ENCODE measurements at places on chromosomes 12 and 14.

DNA sequence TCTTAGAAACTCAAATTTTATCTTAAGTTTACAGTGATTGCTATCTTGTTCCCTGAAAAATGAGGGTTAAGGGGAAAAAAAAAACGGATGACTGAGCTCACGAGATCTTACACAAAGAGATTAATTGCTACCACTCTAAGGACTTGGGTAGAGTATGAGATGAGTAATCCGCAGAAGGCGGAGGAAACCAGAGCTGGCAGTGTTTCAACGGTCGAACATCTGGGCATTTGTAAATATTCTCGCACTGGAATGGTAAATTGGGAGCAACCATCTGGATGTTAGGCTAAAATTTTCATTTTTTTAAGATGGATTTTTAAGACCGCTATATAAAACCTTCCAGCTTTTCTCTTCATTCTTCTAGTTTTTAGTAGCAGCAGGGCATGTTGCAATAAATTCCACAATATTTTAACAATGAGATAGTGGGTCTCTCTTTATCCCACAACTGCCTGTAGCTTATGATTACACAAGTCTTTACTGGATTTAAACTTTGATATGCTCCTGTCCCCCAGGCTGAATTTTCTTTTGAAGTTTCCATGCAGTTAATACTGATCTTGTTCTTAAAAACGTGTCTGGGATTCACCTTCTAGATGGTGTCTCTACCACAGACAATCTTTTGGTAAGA, 1324.1 kb downstream of the AACS start:
- DNase-seq: no peak

DNA sequence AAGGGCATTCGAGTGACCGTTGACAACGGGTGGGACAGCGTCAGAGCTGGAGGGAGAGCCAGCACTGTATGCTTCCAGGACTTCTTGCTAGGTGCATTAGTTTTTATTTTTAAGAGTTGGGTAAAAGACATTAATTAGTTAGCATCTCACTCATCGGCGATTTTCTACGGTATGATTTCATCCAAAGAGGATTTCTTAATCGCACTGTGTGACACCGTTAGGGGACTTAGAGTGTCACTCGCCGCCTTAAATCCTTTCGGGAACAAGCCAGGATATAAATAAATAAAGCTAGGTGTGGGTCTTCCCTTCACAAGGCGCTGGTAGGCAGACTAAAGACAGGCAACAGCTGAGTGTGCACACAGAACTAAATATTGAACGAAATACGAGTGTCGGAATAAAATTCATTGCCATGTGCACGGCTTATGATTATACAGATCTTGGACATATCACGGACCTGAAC, 869 bp upstream of the NOVA1 start:
- DNase-seq: no peak

DNA sequence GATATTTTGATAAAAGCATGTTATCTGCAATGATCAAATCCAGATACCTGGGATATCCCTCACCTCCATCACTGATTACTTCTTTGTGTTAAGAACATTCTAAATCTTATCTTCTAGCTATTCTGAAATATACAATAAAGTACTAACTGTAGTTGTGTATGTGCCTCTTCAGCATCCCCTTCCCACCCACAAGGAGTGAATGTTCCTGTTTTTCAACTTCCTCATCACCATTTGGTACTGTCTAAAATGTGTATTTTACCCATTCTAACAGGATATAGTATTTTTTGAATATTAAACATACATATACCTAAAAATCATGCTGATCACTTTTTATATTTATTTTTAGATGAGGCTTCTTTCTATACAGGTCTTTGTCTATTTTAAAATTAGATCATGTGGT, 1252.6 kb downstream of the TMEM121 start:
- no peak for DNase-seq

GRCh38 chr14:65303190-65303898, 109.2 kb upstream of the FUT8 start:
- no peak for DNase-seq

- no peak for DNase-seq
Observed at GRCh38 chr12:15592934-15593333, 196.3 kb downstream of the EPS8 start.

DNA sequence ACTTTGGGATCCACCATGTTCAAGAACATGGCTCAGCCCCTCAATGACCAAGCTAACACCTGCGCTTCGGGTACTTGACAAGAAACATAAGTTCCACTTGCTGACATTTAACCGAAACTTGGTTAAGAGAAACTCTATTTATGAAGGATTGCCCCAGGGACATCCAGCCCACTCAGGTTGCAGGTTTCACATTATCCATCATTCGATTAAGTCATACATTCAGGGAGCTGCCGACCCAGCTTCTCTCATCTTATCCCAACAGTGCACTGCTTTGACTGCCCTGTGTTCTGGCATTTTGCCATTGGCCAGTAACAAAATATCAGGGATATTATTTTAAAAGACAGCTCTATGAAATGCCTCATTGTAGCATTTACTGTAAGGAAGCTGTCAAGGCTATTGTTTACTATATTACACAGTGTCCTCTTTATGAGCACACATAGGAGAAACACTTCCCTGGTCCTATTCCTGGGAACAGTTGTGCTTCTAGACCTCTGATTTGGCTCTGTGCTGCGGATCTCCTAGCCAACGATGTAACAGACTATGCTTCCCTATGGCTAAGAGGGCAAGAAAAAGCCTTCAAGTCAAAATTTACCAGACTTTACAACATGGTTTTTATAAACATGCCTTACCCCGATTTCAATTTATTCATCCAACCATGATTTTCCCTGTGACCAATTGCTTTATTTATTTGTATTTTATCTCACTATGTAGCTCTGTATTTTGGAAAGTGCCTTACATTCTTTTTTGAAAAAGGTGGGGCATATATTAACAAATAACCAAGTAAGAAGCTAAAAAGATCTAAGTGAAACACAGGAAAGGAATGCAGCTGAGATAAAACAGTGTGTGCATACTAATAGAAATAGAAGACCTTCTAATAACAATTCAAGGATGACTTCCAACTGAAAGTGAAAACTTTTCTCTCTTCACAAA, 109.3 kb downstream of the ITPR2 start:
- no peak for DNase-seq

- no peak for DNase-seq
Observed at GRCh38 chr14:95301527-95302187, 18.1 kb downstream of the CLMN start.

- no peak for DNase-seq
Observed at GRCh38 chr12:109553906-109554500, 19.3 kb downstream of the MMAB start.

DNA sequence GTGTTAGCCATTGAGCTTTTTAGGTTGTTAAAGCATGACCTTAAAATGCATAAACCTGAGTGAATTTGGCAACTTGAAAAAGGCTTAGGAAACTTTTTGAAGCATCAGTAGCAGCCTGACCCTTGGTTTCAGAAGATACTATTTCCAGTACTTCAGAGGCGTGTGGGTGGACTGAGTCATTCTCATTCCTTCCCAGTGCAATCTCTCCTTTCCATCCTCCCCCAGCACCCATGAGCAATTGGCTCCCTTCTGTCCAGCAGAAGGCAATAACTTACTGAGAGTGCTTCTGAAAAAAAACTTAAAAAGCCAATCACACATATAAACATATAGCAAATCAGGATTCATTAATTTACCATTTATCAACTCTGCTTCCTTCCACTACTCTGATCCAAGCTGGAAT, 299.3 kb upstream of the STXBP6 start:
- no peak for DNase-seq

- no peak for DNase-seq
Observed at GRCh38 chr14:74978416-74978947, 23.1 kb upstream of the PGF start.

GRCh38 chr12:109460538-109460937, 16.6 kb downstream of the KCTD10 start:
- DNase-seq: no peak

DNA sequence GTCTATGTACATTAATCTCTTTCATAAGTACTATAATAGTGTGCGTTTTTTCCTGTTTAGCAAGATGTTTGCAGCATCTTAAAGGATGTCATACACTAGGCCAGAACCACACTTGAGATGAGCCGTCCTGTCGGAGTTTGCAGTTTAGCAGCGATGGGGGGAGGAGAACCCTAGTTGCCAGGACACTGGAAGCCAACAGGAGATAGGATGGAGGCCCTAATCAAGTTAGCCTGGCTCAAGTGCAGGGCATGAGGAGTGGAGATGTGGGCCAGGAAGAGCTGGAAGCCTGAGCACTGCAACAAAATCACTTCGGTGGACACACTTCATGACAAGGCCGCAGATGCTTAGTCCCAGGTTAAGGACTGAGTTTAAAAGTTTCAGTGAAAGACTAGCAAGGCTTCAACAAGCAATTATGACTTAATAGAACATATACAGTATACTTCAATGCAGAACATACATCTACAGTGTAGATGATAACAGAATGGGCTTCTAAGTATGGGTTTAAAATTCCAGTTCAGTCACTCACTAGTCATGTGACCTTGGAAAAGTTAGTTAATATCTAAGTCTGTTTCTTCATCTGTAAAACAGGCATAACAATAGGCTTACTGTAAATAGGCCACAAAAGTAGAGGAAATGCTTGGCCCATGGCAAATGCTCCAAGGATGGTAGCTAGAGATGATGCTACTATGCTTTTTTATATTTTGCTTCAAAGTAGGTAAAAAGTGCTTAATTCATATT, 77.1 kb downstream of the PTPN21 start:
- DNase-seq: no peak

DNA sequence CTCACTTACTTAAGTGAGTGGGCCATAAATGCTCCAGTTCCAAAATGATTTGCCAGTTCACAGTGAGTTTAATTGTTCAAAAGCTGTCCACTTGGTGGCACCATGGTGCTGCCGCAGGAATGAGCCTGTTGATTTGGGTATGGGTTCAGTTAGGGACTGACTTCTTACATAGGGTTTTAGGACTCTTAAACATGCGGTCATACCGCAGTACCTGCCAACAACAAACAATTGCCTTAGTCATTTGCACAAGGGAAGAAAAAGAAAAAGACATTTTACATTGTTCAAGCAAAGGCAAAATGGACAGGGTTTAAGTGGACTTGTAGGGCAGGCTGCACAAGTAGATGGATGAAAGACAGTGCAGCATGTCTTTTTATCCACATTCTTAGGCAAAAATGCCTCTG, 80.0 kb upstream of the DBX2 start:
- DNase-seq: peak; percentile 15

DNA sequence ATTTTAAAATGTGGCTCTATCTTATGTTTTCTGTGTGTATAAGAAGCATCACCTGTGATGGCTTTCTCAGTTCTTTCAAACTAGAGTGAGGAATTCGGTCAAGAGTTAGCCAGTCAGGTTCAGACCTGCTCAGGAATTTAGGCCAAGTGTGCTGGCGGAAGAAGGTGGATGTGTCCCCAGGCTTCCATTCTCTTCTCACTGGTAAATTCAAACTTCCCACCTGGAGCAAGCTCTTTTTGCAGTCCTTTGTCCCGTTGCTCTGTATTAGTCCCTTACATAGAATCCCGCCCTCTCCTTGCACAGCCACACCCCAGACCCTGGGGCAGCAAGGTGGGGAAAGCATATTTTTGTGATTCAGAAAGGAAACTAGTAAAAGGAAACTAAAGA, 124.7 kb upstream of the PWP1 start:
- no peak for DNase-seq

DNA sequence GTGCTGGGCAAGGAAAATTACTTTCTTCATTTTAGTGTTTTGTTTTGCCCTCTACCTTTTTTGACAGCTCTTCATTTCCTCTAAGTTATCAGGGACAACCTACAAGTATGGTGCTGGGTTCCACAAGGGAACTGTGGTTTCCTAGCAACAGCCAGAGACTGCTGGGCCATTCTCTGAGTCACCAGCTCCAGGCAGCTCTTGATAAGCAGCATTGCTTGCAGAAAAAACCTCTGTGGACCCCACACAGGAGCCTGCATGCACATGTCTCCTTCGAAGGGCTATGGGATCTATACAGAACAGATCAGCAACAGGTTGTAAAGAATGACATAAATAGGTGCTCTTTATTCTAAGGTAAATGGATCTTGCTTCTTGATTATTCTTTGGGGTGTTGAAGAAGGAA, 81.0 kb upstream of the CCDC196 start:
- no peak for DNase-seq

GRCh38 chr14:44889595-44890471, 71.9 kb downstream of the KLHL28 start:
- DNase-seq: no peak

DNA sequence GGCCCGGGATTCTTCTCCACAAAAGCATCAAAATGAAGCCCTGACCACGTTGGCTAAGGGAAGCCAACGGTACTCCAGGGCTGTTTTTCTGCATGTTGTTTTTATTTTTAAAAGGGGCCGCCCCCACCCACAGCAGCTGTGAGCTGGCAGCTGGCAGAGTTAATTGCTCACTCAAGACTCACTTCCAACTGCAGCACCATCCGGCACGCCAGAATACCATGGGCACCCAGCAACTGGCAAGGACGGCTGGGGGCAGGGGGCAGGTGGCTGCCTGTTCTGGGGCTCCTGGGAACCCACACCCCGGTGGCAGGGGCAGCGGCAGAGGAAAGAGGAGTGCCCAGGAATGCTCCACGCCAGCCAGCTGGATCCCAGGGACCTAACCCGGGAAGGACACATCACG, 44.3 kb downstream of the NCOR2 start:
- no peak for DNase-seq

DNA sequence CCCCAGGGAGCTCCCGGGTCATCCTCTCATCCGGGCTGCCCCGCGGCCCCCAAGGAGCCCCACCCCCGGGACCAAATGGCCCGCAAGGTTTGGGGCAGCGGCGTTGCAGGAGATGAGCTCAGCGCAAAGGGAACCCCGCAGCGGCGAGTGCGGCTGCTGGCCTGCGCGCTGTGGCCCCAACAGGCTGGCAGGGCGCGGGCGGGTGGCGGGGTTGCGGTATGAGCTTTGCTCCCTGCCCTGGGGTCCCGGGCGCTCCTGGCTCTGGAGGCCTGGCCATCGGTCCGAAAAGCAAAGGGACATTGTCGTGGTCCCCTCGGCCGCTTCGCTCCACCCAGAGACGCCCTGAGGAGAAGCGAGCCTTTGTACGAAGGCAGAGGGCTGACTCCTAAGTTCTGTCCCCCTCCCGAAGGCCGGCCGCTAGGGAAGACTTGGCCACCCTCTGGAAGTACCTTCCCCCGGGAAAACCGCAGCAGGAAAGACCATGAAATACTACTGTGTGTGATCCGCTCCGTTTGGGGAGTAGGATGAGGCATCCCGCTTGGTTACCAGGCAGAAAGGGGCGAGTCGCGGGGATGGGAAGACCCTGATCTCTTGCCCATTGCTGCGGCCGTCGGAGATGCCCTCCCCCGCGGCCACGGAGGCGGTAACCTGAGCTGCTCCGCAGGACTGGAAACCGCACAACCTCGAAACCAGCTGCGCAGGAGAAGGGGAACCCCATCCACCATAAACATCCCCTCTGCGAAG, 620 bp upstream of the NID2 start:
- no peak for DNase-seq
